ENCODE measurements at places on chromosomes 4 and X.

DNA sequence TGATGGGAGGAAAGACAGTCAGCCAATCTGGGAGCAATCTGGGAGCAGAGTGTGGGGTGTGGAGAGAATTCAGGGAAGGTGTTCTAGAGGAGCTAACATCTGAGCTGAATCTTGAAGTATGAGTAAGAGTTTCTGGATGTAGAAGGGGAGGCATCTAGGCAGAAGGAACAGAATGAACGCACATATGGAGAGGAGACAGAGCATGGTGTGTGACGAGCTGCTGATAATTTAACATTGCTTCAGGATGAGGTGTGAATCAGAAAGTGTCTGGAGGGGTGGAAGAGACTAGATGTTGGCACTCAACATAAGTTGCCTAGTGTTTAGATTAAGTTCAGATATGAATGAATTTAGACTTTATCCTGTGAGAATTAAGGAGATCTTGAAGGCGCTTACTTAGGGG is 58.9 kb downstream of the CPE start:
- DNase-seq, result no peak

DNA sequence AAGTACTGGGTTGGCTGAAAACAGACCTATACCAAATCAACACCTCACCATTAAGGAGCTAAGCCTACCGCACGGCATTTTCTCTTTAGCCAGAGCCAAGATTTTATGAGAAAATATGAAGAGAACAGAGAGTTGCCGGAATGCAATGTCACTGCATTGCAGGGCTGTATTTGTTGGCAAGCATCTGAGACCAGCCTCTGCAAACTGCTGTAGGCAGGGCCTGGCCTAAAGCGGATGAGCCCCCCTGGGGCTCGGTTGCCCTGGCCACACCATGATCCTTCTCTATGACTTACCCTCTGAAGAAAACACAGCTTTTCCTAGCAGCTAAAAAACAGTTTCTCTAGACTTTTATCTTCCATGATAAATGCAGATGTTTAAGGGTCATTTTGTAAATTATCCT is 120.5 kb upstream of the SORBS2 start:
- no peak for DNase-seq

GRCh38 chrX:2137882-2138281 is 362.9 kb downstream of the DHRSX start:
- no peak for DNase-seq

- no peak for DNase-seq
These were observed 20.3 kb upstream of the LUZP4 start for GRCh38 chrX:115269051-115269683.

DNA sequence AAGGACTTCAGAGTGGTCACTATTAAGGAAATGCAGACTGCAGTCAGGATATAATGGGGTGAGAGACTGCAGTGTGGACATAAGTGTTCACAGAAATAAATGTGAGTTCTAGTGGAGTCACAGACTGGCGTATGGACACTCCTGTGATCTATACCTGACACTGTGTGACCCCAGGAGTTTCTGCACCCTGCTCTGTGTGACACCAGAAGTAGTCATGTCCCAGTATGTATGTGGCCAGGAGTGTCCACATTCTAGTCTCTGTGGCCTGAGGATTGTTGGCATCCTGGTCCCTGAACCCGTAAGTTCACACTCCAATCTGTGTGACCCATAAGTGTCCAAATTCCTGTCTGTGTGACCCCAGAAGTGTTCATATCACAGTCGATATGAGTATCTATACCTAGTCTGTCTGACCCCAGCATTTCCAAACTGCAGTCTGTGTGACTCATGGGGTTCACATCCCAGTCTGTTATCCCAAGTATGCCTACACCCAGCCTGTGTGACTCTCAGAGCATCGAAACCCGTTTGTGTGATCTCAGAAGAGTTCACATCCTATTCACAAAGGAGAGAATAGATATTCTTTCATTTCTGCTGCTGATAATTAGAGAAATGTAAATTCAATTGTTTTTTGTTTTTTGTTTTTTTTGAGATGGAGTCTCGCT is 16.3 kb downstream of the WDR13 start:
- no peak for DNase-seq

- peak; percentile 0 for DNase-seq
These were observed 615 bp downstream of the NEXMIF start for GRCh38 chrX:74924449-74925224.

- DNase-seq, result peak; percentile 50
These were observed 518.8 kb upstream of the FTHL17 start for GRCh38 chrX:31590581-31591114.

- DNase-seq, result no peak
These were observed 81.0 kb downstream of the WWC2 start for GRCh38 chr4:183180096-183180495.

GRCh38 chr4:124902001-124902515 is 189.5 kb upstream of the ANKRD50 start:
- no peak for DNase-seq

DNA sequence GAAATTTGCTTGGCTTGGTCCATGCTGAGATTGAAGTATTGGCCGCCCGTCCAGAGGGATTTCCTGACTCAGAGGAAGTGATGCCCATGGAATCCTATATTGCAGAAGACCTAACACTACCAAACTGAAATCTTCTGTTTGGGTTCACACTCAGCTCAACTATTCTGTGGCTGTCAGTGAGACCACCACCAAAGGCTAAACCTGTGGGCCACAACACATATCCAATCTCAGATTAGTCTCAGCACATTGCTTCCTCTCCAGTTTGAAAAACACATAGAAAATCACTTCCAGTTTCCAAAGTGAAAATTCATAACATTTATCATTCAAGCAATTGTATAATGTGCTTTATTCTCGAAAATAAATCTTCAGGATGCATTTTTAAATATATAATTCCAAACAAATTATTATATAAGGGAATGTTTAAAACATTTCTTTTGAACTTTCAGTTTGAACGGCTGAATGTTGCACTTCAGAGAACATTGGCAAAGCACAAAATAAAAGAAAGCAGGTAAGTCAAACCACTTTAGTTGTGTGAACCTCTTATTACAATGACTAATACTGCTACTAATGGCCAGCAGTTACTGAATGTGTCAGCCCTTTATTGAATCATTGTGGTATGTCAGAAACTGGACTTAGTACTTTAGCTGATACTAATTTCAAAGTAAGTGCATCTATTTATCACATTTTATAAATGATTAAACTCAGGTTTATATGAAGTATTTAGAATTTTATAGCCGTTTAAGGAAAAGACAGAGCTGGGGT is 37.0 kb downstream of the GUCY1A1 start:
- peak; percentile 98 for DNase-seq

DNA sequence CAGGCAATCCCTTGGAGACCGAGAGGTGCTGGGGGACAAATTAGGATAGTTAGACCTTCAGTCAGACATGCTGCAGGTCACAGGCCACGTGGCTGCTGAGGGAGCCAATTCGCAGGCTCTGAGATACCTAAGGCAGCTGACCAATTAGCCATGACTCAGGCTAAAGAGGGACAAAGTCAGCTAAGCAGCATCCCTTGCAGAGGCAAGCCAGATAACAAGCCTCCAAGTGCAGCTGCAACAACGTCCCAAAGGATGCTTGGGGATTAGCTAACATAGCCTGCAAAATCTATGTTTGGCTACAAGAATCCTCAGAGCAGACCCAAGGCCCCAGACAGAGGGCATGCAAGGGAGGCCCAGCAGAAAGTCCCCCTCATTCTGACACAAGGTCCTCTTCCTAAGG is 93.5 kb downstream of the SEL1L3 start:
- no peak for DNase-seq

- DNase-seq, result peak; percentile 87
These were observed 58.2 kb downstream of the DCX start for GRCh38 chrX:111353793-111354192.

DNA sequence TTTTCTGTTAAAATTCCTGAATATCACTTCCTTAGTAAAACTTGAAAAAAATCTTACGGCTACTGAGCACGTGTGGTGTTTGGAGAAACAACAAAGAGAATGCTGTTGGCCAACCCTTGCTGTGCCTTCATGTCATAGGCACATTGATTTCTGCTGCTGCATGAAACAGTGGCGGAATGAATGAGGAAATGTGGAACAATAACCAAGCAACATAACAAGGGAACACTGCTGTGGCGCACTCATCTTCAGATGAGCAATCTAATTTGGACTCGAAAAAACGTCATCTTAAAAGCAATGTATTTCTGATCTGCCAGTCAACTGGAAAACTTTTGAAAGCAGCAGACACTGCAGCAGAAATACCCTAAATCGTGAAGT is 51.4 kb downstream of the PROM1 start:
- DNase-seq, result no peak

- DNase-seq, result no peak
These were observed 313.1 kb downstream of the CBLL2 start for GRCh38 chrX:22585831-22586230.

GRCh38 chrX:3940000-3940610 is 226.7 kb upstream of the PRKX start:
- peak; percentile 28 for DNase-seq

DNA sequence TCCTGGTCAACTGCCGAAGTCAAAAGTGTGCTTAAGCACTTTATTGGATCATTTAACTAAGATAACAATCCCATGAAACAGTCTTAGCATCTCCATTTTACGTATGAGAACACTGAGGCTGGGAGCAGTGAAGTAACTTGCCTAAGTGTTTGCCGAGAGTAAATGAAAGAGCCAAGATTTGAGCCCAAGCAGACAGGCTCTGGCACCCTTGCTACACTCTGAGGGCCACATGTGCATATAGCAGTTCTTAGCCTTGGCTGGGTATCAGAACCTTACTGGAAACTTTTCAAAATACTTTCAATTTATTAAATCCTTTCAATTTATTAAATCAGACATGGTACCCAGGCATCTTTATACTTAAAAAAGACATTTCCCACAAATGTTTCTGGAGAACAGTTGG is 225.9 kb downstream of the NR3C2 start:
- DNase-seq, result no peak

GRCh38 chr4:12894062-12894461 is 590.1 kb downstream of the RAB28 start:
- DNase-seq, result no peak

DNA sequence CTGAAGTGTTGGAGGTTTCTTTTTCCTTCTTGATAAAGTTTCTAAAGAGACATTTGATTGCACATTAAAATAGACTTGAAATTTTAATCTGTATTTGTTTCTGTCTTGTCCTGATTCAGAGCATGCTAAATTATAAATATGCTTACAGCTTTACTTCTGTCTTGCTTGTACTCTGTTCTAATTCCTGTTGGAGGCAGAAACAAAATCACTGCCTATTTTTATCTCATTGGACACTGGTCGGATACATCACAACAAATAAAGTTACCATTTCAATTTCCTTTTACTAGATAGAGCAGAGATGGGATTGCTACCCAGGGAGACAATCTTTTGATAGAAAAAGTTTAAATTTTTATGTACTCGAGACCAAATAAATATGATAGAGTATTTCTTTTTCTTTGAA is 6.9 kb downstream of the ANK2 start:
- no peak for DNase-seq

GRCh38 chr4:124710911-124711310 is 1.6 kb downstream of the ANKRD50 start:
- peak; percentile 22 for DNase-seq

GRCh38 chrX:24023972-24024669 is 2.9 kb downstream of the KLHL15 start:
- DNase-seq, result no peak

DNA sequence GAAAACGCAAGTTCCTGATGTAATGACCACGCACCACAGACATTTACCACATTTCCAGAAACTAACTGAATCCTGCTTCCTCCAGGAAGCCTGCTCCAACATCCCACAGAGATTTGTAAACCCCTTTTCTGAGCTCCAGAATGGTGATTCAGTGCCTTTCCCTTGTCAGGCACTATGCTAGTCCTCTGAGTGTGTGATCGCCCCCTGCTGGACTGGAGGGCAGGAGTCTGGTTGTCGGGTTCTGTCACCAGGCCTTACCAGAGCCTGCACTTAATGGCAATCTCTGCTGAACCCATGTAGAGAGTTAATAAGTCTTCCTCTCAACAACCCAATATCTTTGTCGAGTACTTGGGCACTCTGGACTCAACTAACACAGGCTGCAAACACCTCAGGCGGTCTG is 14.5 kb upstream of the KDM5C start:
- no peak for DNase-seq

DNA sequence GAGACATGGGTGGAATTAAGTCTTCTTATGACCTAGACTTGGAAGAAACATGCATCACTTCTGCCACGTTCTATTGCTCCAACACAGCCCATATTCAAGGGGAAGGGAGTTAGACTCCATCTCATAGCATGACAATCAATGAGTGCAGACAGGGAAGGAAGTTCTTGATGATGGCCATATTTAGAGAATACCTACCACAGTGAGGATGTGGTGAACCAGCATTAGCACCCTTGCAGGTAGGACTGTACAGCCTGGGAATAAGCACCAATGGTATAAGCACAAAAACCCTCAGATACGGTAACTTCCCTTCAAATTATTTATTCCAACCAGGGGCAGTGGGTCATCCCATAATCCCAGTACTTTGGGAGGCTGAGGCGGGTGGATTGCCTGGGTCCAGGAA is 29.8 kb downstream of the PAGE2 start:
- no peak for DNase-seq

DNA sequence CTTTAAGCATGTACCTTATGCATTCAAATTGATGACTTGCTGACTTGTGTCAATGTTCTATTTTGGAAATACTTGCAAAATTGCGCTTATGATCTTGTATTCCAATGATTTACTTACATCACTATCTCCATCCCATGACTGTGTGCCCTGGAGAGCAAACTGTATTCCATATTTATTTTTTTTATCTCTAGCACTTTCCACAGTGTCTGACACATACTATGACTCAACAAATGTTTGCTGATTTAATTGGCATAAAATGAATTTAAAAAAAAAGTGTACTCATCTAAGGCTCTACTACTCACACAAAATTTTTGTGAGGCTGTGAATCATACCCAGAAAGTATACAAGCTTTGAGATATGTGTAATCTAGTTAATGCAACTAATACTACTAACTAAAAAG is 1066.8 kb upstream of the ADGRL3 start:
- peak; percentile 1 for DNase-seq

- no peak for DNase-seq
These were observed 99.2 kb upstream of the AP1S2 start for GRCh38 chrX:15953801-15954200.

GRCh38 chr4:172826861-172827260 is 341.8 kb upstream of the GALNT7 start:
- DNase-seq, result no peak

DNA sequence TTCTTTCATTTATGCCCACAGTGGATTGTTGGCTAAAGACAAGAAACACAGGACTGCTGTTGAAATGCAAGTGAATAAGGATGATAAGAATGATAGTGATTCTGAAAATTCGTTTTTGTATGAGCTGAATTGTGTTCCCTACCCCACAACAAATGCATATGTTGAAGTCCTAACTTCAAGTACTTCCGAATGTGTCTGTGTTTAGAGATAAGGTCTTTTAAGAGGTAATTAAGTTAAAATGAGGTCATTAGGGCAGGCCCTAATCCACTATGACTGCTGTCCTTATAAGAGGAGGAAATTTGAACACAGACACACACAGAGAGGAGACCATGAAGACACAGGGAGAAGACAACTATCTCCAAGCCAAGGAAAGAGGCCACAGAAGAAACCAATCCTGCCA is 126.6 kb upstream of the ACSL4 start:
- DNase-seq, result no peak

- DNase-seq, result no peak
These were observed 62.9 kb upstream of the SLC34A2 start for GRCh38 chr4:25592736-25593135.
